Inflammatory macrophage treated with lipopolysaccharide for 4 hours (primary cell): ENCODE measurements at places on chromosomes 11 and 22.
A peak's percentile ranks its signal among the peaks of the same experiment; 100 is the strongest.

GRCh38 chr22:36065775-36066544 lies 37.3 kb upstream of the RBFOX2 start:
- DNase-seq: peak; percentile 71

DNA sequence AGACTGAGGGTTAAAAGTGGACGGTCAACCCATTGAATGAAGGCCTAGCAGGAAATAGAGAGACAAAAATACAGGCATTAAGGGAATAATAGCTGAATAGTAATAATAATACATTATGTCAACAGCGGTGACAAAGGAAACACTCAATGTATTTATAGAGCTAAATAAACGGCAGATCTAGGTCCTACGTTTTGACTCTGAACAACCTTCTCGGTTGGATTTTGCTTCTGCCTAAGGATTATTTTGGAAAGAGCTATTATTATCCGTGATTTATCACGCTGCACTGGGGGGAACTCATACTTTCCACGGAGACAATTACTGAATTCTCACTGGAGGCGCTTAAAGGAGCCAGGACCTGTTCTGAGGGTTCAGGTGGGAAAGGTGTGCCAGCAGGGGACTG lies 118.2 kb upstream of the KIRREL3 start:
- no peak for DNase-seq

GRCh38 chr11:117828611-117829368 lies 4.2 kb upstream of the FXYD2 start:
- peak; percentile 74 for DNase-seq

GRCh38 chr11:123173040-123173855 lies 21.8 kb downstream of the CLMP start:
- peak; percentile 57 for DNase-seq

- no peak for DNase-seq
These were observed 5.7 kb downstream of the CAT start for GRCh38 chr11:34444428-34444827.

DNA sequence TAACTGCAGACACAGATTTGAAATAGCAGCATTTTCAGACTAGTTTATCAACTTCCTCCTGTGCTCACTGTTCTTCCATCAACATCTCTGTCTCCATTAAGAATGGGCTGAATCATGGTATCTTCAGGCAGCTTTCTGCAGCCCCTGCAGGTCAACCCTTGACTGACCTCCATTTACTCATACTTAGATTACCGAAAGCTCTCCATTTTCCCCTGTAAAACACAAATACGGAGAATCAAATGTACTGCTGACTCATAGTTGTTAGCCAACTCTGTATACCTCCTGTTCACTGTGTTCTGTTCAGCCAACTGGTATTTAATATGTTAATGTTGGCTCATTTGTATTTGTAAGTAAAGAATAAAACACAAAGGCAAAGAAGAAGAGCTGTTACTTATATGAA lies 364.0 kb downstream of the CASP12 start:
- peak; percentile 3 for DNase-seq

DNA sequence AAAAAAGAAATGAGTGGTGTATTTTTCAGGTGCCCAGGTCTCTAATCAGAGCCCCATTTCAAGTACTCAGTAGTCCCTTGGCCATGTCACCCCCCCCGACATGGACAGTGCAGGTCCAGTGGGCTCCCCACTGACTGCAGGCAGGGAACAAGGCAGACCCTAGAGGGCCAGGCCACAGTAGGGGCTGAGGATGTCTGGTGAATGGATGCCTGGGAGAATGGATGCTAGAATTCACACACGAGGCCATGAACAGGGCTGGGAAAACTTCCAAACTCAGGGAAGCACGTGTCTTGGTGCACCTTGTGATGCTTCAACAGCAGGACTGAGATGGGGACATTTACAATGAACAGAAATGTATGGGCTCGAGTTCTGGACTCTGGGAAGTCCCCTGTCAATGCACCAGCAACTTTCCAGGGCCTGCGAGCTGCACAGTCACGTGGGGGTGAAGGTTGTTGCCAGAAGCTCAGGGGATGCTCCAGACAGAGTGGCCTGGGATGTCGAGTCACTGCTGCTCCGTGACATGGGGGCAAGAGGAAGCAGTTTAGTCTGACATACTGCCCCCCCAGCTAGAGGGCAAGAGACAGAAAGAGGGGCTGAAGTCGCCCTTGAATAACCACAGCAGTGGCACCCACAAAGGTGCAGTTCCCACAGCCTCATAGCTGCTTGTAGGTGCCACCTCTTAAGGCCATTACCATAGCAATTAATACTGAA lies 3.1 kb downstream of the APOBEC3G start:
- DNase-seq: no peak

GRCh38 chr11:69344570-69345145 lies 50.7 kb downstream of the MYEOV start:
- DNase-seq: no peak

DNA sequence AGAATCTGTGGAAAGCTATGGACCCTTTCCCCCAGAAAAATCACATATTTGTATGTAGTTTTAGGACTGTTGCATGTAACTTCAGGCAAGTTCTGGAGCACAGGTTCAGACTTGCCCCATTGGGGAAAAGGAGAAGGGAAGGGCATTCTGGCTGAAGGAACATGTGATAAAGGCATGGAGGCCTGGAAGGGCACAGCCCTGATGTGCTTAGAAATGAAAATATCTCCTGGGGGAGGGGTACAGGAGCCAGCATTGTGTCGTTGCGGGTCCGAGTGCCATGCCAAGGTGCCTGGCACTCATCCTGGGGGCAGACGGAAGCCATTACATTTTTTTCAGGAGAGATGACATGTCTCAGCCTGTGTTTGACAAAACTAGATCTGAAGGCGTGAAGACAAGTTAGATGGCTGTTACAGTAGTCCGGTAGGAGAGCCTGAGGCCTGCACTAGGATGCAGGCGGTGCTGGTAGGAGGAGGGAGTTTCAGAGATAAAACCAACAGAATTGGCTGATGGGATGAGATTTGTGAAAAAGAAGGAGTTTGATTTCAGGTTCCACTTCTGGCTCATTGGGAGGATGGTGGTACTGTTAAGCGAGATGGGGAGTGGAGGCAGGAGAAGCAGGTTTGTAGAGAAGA lies 96.9 kb downstream of the TEAD1 start:
- no peak for DNase-seq

GRCh38 chr11:28245131-28245530 lies 136.9 kb downstream of the METTL15 start:
- no peak for DNase-seq

DNA sequence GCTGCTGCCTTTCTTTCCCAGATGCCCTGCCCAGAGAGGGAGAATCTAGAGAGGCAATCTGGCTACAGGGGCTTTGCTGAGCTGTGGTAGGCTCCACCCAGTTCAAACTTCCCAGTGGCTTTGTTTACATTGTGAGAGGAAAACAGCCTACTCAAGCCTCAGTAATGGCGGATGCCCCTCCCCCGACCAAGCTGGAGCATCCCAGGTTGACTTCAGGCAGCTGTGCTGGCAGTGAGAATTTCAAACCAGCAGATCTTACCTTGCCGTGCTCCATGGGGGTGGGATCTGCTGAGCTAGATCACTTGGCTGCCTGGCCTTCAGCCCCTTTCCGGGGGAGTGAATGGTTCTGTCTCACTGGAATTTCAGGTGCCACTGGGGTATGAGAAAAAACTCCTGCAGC lies 12.2 kb downstream of the BDNF start:
- DNase-seq: no peak

DNA sequence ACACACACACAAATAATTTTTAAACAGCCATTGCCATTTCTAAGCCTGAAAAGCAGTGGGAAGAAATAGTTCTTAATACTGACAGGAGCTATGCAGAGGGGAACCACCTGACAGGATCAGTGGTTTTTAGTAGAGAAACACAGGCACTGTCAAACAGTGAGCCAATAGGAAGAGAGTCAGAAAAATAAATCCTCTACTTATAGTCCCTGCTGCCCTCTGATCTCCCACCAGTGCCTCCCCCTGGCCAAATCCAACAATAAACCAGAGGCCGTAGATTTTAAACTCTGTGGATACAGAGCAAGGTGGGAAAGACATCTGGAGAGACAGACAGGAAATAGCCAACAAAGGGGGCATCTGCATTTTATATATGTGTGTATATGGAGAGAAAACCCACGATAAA lies 7.9 kb upstream of the OR56B4 start:
- no peak for DNase-seq

GRCh38 chr11:70853068-70853769 lies 399.2 kb downstream of the SHANK2 start:
- no peak for DNase-seq

- no peak for DNase-seq
These were observed 31.3 kb downstream of the MTNR1B start for GRCh38 chr11:93000511-93001476.

- no peak for DNase-seq
These were observed 15.9 kb downstream of the CHID1 start for GRCh38 chr11:894575-895201.

DNA sequence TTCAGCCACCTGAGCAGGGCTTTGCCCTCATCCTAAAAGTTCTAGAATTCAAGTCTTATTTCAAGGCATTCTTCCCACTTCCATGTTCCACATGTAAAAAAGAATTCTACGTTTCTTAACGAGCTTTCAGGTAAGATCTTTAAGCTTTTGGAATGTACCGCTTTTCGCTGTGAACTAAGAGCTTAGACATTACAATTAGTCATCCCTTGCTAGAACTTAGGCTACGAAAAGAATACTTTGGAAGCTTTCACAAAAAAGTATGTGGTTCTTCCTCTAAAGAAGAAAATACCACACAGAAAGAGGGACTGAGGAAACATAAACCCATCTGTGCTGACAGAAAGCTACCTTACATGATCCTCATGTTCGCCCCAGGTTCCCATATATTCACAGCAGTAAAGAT lies 1.9 kb downstream of the NUMA1 start:
- no peak for DNase-seq

- no peak for DNase-seq
These were observed 7.8 kb downstream of the MRGPRF start for GRCh38 chr11:69005183-69005630.

DNA sequence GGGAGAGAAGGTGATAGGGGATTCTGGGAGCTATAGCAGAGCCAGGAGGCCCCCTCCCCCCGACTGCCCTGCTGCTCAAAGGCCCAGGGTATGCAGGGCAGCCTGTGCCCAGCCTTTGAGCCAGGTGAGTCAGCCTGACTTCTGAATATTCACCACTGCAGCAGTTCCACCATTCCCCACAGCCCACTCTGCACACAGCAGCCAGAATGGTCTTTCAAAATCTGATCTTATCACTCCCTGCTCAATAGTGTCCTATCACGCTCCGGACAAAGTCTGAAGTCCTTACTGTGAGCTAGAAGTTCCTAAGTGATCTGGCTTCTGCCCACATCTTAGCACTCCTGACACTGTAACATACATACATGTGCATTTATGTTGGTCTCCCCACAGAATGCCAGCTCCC lies 111.7 kb downstream of the BUD13 start:
- DNase-seq: no peak

GRCh38 chr11:124867700-124868099 lies 2.5 kb downstream of the ROBO3 start:
- peak; percentile 28 for DNase-seq

DNA sequence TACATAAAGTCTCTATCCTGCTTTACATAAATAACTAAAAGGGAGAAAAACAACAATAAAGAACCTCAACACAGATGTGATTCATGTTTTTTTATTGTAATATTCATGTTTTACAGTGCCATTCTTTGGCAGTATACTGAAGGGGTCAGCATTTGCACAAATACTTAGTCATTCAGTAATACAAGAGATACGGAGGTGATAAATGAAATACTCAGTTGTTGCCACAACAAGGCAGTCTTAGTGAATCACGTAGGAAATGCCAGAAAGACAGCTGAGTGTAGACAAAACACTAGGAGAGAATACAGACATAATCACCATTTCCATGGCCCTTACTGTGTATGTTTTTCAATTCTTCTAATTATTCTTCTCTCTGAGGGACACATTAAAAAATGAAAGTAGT lies 910.4 kb downstream of the METTL15 start:
- DNase-seq: no peak

GRCh38 chr11:127042445-127042844 lies 41.9 kb upstream of the KIRREL3 start:
- DNase-seq: no peak

DNA sequence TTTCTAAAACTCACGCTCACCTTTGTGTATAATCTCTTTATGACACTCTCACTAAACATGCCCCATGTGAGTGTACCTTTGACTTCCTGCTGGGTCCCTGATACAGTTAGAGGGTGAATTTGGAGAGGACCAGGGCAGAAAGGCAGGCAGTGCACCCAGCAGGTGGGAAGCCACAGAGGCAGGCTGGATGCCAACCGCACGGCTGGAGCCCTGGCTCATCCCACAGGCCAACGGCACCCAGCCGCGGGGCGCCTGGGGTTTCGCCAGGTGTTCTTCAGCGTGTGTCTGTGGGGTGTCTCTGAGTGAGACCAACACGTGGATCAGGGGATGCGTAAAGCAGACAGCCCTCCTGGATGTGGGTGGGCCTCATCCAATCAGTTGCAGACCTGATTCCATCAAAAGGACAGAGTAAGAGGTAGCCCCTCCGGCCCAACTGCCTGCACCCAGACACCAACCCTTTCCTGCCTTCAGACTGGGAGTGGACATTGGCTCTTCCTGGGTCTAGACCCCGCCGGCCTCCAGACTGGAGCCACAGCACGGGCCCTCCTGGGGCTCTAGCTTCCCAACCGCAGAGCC lies 51.6 kb downstream of the DHCR7 start:
- DNase-seq: no peak

DNA sequence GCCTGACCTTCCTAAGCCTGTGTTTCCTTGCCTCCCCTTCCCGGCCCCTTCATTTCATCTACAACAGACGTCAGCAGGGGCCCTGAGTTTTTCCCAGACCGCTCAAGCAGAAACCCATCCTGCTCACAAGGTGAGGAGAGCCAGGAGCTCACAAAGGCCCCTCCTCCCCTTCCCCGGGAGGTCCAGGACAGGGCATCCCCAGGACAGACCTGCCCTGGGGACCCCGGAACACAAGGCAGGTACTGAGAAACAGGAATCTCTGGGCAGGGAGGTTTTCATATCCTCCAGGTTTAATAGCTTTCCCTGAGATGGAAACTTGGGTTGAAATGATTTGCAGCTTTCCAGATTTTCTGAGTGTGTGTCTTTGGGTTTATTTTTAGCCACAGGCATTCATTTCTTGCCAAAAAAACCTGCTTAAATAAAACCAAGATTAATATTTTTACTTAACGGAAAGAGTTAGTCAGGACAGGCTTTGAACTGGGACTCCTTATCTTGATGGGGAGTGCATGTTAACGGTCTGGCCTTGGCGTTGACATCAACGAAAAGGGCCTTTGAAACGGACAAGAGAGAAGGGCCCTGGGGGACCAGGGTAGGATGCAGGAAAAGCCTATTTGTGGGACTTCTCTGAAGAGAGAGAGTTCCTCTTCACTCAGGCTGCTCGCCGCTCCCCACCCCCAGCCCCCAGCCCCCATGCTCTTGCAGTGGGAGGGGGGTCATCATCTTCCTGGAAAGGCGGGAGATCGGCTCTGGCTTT lies 38.5 kb downstream of the TIMP3 start:
- DNase-seq: no peak
